D721Med (cell line): ENCODE measurements at places on chromosomes 5 and 9.

GRCh38 chr9:99947395-99947794 is 40.9 kb downstream of the STX17 start:
- DNase-seq, result no peak

- DNase-seq, result no peak
Observed at GRCh38 chr5:76679231-76679630, 36.7 kb upstream of the F2R start.

GRCh38 chr9:133163504-133164172 is at the start of gene GBGT1:
Gene GBGT1, minus strand, starts transcription at chr9:133163914. Its CDS starts 1,502 bp downstream, at chr9:133162412.
- DNase-seq, result peak; percentile 76

DNA sequence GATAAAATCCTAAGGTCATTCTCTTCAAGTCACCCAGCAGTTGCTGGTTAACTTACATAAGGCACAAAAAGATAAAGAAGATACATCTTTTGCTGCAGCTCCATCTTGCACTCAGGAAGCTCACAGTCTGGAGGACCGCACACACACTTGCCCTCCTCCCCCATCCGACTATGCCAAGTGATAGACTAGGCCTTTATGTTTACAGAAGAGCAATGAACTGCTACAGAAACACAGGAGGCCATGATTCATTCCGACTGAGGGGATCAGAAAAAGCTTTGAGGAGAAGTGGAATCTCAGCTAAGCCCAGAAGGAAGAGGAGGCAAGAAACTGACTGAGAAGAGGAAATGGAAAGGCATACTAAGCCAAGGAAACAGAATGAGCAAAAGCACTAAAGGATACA is 17.4 kb downstream of the NRG2 start:
- DNase-seq, result no peak

DNA sequence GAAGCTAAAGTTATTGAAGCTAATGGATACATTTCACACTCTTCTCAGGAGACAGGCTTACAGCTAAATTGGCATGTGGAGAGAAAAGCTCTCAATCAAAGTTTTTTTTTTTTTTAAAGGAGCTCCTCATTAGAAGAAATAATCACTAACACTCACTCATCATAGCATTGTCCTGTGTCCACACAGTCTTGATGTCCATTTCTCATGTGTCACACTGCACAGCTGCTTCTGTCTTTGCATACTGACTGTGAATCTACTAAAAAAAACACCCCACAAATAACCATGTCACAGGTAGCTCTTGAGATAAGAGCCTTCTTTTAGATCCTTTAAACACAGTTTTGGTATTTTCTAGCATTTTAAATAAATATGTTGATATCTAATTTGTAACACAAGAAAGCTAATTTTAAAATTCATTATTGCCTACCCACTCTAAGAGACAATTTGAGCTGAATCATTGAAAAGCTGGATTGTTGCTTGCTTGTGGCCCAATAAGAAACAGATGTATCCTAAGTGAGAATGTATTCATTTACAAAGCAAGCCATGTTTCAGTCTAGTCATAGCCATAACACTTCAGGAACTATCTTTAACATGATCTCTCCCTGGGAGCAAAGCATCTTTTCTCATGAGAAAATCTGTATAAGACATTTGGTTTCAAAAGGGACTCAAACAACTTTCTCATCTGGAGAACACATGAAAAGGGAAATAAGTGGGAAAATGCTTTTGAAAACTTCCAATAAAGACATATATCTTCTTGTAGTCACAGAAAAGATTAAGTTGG is 48.1 kb upstream of the PCSK1 start:
- DNase-seq, result no peak

GRCh38 chr9:68793605-68794343 is 88.7 kb downstream of the PIP5K1B start:
- no peak for DNase-seq

DNA sequence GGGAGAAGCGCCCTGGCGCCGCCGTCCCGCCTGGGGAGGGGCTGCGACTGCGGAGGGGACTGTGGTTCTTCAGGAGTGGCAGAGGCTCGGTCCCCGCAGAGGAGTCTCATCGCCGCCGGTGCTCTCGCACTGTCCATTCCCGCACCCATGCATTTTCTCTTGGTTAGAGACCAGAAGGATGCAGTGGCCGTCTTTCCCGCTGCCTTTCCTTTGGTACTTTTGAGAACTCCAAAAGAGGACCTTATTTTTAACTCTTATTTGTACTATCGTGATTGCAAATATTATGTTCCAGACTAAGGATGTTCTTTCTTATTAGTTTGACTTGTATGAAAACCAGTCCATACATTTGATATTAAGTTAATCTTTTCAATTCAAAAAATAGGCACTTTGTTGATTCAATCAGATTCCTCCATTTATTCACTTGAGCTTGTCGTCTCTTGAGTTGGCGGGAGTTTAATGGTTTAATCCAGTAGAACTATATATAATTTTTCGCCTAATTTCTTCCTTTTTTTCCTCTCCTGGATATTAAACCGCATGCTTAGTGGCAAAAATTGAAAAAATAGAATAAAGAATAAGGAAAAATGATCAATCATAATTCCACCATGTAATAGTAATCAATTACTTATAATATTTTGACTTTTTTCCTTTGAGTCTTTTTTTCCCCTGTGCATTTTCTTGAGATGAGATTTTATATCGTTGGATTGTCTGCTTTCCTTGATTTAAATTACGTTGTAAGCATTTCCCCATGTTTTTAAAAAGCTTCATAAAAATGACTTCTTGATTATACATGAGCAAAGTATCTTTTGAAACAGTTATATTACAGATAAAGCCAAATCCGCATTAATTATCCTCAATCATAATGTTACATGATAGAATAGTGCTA is 861 bp downstream of the ZFYVE16 start:
- no peak for DNase-seq

DNA sequence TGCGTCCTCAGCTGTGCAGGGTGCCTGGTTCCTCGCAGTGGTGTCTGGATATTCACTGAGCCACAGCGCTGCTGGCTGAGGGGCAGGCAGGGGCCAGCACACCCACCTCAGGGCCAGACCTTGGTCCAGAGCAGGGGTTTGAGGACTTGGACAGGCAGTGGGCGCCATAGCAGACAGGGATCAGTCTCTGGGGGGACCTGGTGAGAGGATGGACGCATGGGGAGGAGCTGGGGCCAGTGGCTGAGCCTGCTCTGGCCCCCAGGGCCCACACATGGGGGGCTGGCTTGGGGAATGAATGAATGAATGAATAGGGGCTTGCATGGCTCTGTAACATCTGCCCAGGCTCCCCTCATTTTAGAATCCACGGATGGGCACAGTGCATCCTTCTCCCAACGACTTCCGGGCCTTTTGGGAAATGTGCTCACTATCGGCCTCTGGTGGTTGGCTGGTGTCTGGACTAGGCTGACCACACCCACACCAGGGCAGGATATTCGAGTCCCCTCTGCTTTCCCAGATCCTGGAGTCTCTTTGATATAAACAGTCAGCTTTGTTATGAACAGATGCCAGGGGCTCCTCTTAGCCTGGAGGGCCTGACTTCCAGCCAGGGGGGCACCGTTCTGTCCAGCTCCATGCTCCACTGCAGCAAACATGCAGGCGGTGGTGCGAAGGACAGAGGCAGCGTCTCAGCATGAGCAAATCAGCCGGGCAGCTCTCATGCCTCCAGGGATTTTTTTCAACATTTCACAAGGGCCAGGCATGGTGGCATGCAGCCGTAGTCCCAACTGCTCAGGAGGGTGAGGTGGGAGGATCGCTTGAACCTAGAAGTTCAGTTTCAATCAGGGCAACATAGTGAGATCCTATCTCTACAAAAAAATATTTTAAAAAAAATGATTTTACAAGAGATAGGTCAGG is 62.6 kb downstream of the NEK6 start:
- DNase-seq, result peak; percentile 83

GRCh38 chr5:82491397-82491796 is 213.2 kb upstream of the RPS23 start:
- no peak for DNase-seq

DNA sequence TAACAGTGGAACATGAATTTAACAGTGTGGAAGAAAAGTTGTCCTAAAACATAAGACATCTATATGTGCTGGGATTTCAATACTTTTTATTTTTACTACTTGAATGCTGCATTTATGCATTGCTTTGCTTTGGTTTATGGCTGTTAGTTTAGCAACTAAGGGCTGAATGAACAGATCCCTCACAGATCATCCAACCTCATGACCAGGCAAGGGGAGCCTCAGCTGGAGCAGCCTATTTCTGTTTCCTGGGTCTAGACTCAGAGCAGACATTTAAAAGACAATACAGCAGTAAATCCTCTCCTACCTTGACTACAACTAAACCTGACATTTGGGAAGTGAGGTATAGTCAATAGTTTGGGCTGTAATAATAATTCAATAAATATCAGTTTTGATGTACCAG is 163.3 kb downstream of the AUH start:
- no peak for DNase-seq

DNA sequence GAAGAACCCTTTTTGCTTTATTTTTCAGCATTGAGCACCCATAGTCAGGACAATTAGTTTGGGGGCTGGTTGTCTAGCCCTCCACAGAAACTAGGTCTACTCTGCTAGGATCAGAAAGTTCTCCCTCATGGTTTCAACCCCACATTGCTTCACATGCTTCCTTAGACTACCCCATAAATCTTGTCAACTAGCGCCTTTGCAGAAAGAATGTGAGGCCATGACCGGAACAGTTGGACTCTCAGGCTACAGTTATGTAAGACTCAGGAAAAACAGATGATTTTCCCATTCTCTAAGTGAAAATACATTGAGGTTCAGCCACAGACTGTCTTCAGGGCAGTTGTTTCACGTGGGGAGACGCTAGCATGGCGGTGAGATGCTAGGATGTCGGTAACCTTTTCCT is 255.6 kb downstream of the NR3C1 start:
- no peak for DNase-seq

- DNase-seq, result no peak
Observed at GRCh38 chr5:96373381-96373733, 59.7 kb downstream of the PCSK1 start.

GRCh38 chr9:108639696-108640095 is 216.1 kb downstream of the ACTL7B start:
- no peak for DNase-seq

DNA sequence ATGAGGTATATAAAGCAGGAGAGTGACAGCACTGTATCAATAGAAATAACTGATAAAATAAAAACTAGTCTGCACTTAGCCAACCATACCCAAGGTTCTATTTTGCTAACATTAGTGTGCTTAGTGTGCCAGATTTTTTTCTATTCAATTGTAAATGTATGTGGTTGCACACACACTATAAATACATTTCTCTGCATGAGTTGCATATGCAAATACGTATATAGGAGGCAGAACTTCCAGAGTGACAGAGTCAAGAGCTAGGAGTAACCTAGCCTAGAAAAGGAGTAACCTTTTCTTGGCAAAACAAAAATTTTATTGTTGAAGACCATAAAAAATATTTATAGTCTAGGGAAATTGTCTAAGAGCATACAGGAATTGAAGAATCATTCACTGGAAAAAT is 461.6 kb downstream of the GABRG2 start:
- no peak for DNase-seq

DNA sequence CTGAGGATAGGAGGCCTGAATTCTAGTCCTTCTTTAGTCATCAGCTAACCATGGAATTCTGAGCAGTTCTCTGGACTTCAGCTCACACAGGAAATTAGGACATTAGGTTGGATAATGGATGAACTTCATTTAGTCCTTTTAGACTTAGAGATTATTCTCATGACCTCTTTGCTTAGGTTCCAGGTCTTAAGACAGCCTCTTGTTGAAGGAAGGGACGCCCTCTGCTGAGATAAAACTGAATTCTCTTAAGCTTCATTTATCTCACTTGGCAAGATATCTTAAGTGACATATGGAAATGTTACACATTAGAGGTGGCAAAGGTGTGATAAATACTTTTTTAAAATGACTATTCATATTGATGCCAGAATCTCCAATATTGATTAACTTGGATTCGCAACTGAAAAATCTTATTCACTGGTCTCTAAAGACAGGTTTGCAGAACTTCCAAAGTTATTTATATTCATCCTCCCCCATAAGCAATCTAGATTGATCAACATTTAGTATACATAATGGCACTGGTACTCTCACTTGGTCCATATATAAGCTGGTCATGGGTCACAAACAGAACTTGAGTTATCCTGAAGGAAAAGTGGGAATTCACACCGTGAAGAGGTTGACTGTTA is 16.9 kb upstream of the ZNF366 start:
- no peak for DNase-seq

DNA sequence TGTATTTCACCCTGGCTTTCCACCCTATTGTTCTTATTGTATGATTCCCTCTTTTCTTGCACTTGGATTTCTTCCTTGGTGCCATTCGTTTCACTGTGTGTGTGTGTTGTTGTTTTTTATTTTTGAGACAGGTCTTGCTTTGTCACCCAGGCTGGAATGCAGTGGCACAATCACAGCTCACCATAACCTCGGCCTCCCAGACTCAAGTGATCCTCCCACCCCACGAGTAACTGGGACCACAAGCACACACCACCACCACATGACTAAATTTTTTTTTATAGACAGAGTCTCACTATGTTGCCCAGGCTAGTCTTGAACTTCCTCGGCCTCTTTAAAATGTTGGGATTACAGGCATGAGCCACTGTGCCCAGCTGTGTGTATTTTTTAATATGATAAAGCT is 72.0 kb downstream of the MLLT3 start:
- DNase-seq, result no peak

- no peak for DNase-seq
Observed at GRCh38 chr9:137666955-137667670, 48.3 kb downstream of the EHMT1 start.

GRCh38 chr9:123167474-123167873 is 100.9 kb downstream of the STRBP start:
- no peak for DNase-seq

DNA sequence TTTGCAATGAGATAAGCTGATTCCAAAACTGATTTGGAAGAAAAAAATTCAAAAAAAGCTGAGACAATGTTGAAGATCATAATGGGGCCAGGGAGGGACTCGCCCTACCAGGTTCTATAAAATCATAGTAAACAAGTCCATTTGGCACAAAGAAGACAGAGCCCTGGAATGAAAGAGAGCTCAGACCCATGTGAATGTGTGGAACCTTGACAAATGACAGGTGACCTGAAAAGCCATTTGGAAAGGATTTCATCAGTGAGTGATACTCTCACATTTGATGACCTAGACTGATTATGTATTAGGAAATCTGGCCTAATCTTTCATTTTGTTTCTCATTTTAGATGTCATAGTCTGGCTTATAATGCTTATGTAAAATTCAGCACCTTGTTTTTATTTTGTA is 26.8 kb downstream of the SPTAN1 start:
- DNase-seq, result no peak

- no peak for DNase-seq
Observed at GRCh38 chr9:81002242-81002641, 687.1 kb downstream of the TLE1 start.
